ENCODE measurements at places on chromosomes 1 and 21. TPM values are rescaled to one million over a fixed set of nuclear protein-coding genes. Genes with fewer than 3 reads are reported as not detected.

- DNase-seq, result peak; percentile 40
These were observed 898 bp downstream of the C1orf174 start for GRCh38 chr1:3898994-3899753.

- DNase-seq, result no peak
These were observed 110.1 kb downstream of the ZBTB18 start for GRCh38 chr1:244161236-244161510.

MROH7 gene
- not detected for total RNA-seq

S100A16 gene
- total RNA-seq, result 1,254 TPM

NECAP2 gene
- 70.0 TPM for total RNA-seq

UTP11 gene
- total RNA-seq, result 48.1 TPM
